Calu3 (cell line): ENCODE measurements at places on chromosomes 3 and 15. TPM values are rescaled to one million over a fixed set of nuclear protein-coding genes. Genes with fewer than 3 reads are reported as not detected.

DNA sequence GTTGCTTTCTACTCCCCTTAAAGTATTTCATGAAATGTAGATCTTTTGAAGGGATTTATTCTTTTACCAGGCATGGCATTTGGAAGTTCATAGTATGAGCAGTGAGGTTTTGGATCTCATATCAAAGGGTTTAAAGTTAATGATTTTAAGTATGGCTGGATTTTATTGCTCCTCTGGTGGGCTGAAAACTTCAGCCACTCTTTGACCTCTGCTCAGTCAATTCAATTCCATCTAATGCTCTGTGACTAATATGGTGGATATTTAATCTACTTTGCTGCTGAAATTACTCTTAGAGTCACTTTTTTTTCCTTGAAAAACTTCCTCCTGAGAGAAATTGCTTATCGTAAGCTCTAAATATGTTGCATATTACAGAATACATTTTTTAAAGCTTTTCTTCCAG is 218.6 kb downstream of the NR2F2 start:
- H3K36me3 ChIP-seq, result no peaks in the 10 kb centered on the region
- H3K27ac ChIP-seq, result no peak overlapping the region
- no peak overlapping the region for H3K4me3 ChIP-seq
- H3K27me3 ChIP-seq, result peaks cover 3% of the 10 kb centered on the region
- no peak for DNase-seq

- H3K27ac ChIP-seq, result no peak overlapping the region
- H3K36me3 ChIP-seq, result no peaks in the 10 kb centered on the region
- no peak overlapping the region for H3K4me3 ChIP-seq
- peaks cover 96% of the 10 kb centered on the region for H3K27me3 ChIP-seq
- peaks cover 2% of the 10 kb centered on the region for H3K4me1 ChIP-seq
These were observed 34.5 kb downstream of the FEM1B start for GRCh38 chr15:68311859-68312557.

GRCh38 chr3:64271631-64272030 is 46.4 kb upstream of the PRICKLE2 start:
- H3K27me3 ChIP-seq, result peaks cover 32% of the 10 kb centered on the region
- no peak overlapping the region for H3K27ac ChIP-seq

- no peaks in the 10 kb centered on the region for H3K4me1 ChIP-seq
- H3K36me3 ChIP-seq, result no peaks in the 10 kb centered on the region
- H3K27me3 ChIP-seq, result peaks cover 45% of the 10 kb centered on the region
- H3K27ac ChIP-seq, result no peak overlapping the region
These were observed 68.8 kb downstream of the ANXA2 start for GRCh38 chr15:60328852-60329443.

GRCh38 chr15:92061511-92062195 is 208.1 kb downstream of the SLCO3A1 start:
- H3K27ac ChIP-seq, result no peak overlapping the region
- H3K4me3 ChIP-seq, result no peak overlapping the region
- no peaks in the 10 kb centered on the region for H3K36me3 ChIP-seq

- peaks cover 68% of the 10 kb centered on the region for H3K27me3 ChIP-seq
- no peaks in the 10 kb centered on the region for H3K4me1 ChIP-seq
- no peak overlapping the region for H3K4me3 ChIP-seq
- no peak overlapping the region for H3K27ac ChIP-seq
These were observed 147.0 kb upstream of the PROK2 start for GRCh38 chr3:71931922-71932321.

DNA sequence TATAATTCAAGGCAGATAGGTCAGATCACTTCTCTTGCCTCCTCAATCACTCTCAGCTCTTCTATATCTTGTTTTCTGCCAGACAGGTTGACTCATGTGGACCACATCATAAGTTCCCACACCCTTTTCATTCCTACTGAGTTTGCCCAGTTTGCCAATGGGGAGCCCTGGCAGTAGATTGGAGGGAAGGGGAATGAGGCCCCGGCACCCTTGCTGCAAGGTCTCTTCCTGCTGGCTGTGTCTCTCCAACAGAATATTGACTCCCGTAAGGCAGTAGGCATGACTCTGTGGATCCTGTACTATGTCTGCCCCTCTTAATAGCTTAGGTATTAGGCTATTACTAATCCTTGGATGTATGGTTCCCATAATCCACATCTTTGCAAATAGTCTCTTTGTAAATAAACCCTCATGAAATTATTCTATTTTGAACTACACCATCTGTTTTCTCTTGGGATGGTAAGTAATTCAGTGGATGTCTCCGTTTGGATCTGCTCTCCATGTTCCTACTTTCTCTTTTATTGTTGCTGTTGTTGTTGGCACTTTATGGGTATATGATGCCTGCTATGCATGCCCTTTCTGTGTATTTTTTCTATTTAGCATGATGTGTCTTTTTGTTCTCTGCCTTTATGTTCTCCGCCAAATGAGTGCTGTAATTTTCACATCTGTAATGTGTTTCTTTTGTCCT is 65.5 kb upstream of the DCBLD2 start:
- H3K36me3 ChIP-seq, result peaks cover 9% of the 10 kb centered on the region
- H3K4me1 ChIP-seq, result peaks cover 46% of the 10 kb centered on the region
- H3K4me3 ChIP-seq, result peak overlapping the region; percentile 3
- peak overlapping the region; percentile 25 for H3K27ac ChIP-seq
- no peaks in the 10 kb centered on the region for H3K27me3 ChIP-seq

The GPR156 gene
- 0.45 and 0.64 TPM in 2 replicates for total RNA-seq

DNA sequence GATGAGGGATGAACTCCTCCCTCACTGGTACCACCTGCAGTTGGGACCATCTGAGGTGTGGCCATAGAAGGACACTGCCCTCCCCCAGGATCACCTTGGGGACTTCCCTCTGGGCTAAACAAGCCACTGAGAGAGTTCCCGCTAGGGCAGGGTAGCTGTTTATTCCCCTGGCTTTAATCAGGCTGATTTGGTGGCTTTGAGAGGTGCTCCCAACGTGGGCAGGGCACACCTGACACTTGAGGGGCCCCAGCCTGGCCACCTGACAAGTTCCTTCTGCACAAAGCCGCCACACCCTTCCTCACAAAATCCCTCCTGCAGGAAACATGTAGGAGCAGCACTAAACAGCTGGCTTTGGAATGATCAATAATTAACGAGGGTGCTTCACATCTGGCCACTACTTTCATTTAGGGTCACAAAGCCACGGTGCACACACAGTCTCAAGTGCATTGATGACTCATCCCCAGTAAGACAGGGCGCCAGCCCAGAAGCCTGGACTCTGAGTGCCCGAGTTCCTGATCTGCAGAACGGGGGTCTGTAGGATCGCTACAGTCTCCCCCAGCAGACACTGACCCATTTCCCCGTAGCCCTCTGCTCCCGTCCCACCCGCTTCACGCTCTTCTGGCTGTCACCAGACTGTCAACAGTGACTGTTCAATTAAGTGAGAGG is 75.1 kb downstream of the ATP10A start:
- H3K4me1 ChIP-seq, result no peaks in the 10 kb centered on the region
- DNase-seq, result peak; percentile 0
